ENCODE measurements at places on chromosomes 13 and 19.

DNA sequence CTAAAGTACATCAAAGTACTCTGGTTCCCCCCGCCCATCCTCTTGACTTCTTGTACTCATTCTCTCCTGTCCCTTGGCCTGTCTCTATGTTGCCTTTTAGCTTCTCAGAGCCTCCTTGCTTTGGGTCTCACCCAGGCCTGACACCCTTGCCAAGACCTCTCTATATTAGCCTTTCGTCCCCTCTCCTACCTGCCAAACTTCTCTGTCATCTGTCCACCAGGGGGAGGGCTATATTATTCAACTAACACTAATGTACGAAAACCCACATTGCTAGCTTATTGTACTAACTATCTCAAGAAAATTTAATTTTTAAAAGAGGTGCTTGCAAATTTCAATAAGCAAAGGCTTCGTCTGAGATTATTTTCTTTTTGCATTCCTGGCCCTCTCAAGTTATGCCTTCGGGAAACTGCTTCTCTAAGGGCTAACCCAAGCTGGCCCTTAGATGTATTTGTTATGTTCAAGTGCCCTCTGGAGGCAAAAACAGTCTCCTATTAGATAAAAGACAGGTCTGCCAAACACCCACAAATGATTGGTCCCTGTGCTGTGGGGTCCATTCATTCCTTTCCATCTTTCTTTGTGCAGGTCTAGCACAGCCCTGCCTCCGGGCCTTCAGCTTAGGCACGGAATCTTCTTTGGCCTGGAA lies 6.3 kb upstream of the MRPS31 start:
- DNase-seq, result no peak

DNA sequence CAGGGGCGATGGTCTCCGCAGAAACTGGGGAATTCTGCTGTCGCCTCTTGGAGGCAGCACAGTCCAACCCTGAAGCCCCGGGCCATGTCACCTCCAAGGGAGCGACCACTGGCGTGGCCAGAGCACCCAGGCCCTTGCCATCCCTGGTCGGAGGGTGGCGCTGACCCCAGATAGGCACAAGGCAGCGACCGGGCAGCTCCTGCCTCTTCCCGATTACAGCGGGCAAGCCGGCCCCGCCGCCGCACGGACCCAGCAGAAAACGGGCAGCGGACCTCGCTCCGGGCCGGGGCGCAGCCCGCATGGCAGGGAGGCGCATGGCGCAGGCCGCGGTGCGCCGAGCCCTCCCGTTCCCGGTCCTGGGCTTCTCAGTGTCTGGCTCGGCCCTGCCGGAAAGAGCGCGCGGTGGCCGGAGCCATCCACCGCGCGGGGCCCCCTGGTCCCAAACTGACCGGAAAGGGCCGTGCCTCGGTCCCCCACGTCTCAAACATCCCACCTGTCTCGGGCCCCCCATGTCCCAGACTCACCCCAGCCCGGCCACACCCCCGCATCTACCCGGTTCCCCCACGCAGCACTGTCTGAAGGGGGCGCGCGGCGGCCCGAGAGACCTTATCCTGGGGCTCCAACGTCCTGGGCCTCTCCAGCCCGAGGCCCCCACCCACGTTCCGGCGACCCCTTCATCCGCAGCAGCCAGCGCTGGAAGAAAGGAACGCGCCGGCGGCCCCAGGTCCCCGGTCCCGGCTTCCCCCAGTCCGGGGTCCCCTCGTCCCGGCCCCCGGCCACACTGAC lies 727 bp downstream of the CERS1 start:
- DNase-seq, result no peak

DNA sequence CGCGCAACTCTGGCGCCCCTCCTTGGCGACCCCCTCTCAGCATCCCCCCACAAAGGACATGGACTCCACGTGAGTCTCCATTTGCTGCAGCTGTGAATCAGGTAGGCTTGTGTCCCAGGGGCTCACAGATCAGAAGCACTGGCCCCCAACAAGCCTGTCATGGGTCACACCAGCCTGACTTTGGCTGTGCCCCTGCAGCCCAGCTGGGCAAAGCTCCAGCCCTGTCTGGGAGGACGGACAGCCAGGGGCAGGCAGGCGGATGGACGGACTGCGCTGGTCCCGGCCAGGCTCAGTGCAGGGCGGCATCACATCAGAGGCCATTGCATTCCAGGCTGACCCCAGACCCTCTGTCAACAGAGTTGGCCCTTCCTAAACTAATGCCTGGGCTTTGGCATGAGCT lies 28.4 kb upstream of the ISYNA1 start:
- no peak for DNase-seq

GRCh38 chr19:7381073-7381390 lies 32.3 kb downstream of the ARHGEF18 start:
- no peak for DNase-seq

DNA sequence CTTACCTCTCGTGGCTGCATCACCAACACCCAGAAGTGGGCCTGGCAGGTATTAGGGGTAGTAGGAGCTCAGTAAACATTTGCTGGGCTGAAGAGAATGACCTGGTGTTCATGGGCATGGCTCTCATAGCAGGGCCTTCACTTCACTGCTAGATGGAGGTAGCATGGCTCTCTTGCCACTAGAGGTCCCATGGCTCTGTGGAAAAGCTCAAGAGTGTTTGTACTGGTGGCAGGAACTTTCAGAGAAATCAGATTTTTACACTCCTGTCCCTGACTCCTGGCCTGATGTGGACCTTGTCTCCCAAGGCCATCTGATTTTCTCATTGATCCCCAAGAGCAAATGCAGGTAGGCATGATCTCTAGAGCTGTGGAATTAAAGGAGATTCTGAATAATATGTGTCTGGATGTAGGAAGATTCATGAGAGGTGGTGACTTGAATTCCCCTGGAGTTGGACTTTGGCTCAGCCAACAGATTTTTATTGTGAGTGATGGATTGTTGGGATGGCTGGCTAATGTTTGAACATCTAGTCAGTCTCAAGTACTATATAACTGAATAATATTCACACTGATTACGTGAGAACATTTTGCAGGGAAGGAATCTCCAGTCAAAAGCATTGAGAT lies 5.7 kb downstream of the ZNF574 start:
- no peak for DNase-seq

GRCh38 chr13:23086968-23087623 lies 93.7 kb upstream of the SGCG start:
- no peak for DNase-seq

- DNase-seq, result no peak
Observed at GRCh38 chr13:46624353-46624752, 71.4 kb downstream of the LRCH1 start.

- DNase-seq, result no peak
Observed at GRCh38 chr13:88958821-88959220, 1287.7 kb downstream of the SLITRK5 start.

DNA sequence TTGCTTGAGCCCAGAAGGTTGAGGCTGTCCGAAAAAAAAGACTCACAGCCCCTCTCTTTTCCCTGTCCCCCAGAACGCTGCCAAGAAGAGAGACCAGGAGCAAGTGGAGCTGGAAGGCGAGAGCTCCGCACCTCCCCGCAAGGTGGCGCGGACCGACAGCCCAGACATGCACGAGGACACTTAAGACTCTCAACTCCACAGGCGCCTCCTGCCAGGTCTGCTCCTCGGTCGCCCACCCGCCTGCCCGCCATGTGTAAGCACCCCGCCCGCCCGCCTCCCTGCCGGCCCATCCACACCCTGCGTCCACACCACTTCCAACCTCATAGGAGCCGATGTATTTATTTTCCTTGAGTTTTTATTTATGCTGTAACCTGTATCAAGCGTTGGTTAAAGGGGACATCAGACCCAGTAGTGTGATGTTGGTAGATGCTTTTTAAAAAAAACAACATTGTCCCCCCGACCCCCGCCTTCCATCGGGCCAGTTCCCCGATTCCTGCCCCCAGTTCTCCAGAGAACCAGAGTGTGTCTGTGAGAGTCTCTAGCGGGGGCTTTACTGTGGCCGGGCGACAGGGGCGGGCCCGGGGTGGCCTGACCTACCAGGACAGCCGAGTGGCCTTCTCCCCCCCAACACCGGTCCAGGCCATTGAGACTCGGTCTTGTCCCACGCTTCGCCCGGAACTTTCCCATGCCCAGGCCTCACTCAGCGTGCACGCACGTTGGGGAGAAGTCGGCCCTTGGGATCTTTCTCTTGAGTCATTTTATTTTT lies 10.3 kb downstream of the DDA1 start:
- DNase-seq, result no peak

DNA sequence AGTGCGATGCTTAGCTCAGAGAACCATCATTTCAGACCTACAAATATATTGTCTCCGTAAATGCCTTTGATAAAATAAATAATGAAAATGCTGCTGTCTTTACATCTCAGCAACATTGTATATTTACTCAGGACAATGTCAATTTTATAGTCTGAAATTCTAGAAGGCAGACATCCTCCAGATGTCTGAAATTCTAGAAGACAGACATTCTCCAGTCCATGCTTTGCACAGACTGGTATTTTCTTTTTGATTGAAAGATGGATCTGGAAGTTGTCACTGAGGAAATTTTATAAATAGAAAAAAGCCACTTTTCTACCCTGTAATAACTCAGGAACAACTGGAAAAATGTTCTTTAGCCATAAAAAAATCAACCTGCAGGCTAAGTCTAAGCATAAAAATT lies 2293.3 kb downstream of the PCDH9 start:
- DNase-seq, result no peak

DNA sequence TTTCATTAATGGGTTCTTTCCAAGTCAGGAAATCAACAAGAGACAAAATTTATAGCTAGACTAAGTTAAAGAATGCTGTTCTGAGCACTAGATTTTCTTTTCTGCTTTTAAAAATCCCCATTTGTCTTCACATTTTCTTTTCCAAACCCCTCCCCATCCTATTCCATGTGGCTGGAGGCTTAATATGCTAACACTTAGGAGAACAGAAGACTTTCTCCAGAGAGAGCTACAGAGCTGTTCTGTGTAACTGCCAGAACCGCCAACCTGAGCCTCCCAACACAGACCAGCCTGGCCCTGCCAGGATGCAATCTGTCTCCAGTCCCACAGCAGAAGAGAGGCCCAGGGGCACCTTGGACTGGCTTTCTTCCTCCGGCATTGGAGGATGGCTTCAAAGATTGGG lies 264.1 kb downstream of the NDFIP2 start:
- DNase-seq, result no peak

DNA sequence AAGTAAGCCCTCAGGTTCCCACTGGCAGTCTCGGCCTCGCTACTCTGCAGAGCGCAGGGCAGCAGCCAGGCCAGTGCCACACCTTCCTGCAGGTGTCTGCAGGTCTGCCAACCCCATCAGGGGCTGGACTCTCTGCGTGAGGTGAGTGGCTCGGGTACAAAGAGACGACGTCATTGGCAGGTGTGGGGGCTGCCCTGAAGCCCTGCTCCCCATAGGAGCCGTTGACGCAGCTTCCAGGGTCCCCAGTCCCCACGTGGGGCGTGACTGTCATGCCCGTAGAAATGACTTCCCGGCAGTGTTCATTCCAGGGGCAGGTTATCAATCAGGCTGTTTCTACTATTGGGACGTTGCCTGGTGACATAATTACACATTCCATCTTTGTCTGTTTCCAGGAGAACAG lies 15.3 kb upstream of the GJB6 start:
- no peak for DNase-seq

- no peak for DNase-seq
Observed at GRCh38 chr13:109879338-109879737, 93.0 kb upstream of the IRS2 start.

Measured in activated CD4-positive, alpha-beta T cell treated with anti-CD3 and anti-CD28 coated beads, Interleukin-2, amount 50 U/mL, for 4 hours (primary cell).